ENCODE measurements at places on chromosomes 2 and 18.

DNA sequence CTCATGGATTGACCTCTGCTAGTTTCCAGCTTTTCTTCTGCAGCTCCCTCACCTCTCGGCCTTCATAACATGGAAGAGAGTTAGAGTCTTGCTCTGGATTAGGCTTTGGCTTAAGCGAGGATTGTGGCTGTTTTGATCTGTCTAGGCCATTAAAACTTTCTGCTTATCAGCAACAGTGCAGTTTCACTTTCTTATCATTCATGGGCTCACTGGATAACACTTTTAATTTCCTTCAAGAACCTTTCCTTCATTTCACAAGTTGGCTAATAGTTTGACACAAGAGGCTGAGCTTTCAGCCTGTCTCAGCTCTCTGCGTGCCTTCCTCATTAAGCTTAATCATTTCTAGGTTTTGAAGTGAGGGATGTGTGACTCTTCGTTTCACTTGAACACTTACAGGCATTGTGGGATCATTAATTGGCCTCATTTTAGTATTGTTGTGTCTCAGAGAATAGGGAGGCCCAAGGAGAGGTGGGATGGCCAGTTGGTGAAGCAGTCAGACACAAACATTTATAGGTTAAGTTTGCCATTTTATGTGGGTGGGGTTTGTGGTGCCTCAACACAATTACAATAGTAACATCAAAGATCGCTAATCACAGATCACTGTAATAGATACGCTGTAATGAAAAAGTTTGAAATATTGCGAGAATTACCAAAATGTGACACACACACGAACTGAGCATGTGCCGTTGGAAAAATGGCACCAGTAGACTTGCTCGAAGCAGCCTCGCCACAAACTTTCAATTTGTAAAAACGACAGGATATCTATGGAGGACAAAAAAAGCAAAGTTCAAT is 129.3 kb downstream of the ZNF236 start:
- DNase-seq = no peak

DNA sequence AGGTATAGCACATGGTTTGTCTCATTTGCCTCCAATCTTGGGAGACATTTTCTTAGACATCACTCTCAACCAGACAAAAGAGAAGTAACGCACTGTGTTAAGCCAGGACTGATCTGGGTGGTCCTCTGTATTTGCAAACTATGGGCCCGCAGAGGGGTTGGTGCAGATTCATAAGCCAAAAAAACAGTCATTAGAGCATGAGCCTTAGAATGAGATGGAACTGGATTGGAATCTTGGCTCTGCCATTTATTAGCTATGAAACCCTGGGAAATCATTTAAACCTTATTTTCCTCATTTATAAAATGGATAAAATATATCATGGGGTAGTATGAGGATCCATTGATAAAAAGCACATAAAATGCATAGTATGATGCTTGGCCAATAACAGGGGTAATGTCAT is 213.5 kb upstream of the APCDD1 start:
- DNase-seq = no peak

DNA sequence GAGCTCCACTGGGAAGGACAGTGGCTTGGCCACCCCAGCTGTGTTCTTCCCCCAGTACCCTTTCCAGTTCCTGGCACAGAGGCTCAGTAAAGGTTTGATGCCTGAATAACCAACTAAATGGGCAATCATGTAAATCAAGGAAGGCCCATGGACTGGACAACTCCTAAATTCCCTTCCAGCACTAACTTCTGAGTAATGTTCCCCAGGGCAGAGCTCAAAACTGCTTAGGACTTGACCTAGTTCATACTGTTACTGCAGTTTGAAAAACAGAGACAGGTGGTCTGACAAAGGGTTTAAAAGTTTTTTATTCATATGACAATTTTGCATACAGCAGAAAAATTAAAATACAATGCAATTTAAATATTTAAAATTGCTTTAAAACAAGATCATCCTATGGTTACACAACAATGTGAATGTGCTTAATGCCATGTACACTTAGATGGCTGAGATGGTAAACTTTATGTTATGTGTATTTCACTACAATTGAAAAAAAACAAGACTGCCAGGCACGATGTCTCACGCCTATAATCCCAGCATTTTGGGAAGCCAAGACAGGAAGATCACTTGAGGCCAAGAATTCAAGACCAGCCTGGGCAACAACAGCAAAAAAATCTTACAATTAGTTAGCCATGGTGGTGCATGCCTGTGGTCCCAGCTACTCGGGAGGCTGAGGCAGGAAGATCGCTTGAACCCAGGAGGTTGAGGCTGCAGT is 26.2 kb downstream of the PCBP1 start:
- no peak for DNase-seq

DNA sequence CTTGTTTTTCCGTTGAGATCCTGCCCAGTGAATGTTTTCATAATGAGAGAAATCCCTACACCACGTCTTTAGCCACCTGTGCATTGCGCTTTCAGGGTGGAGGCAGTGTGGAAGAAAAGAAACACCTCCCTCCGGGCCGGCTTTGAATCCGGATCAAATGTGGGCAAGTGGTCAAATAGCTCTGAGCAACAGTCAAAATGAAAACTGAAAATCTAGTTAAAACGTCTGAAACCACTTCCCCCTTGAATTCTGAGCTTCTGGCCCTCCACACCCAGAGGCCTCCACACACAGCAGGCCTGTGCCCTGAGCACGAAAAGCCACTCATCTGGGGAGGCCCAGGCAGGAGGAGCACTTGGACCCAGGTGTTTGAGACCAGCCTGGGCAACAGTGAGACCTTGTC is 263.6 kb upstream of the SALL3 start:
- DNase-seq = no peak

DNA sequence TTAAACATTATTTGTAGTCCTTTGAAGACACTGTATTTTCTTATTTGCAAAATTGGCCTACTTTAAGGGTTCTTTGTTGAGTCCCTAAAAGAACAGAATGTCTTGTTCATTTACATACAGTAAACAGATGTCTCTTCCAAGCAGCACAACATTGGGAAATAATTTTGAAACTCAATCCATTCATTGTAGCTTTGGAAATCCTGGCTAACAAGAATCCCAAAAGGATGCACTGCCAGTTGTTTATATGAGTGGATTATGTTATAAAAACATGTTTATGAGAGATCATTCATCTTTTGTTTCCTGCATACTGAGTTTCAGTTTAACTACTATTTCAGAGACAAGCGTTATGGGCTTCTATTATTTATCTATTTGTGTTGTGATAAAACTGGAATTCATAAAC is 499.3 kb downstream of the PID1 start:
- DNase-seq = no peak

- no peak for DNase-seq
Measured at GRCh38 chr2:25991965-25992364, 9.7 kb upstream of the KIF3C start.

DNA sequence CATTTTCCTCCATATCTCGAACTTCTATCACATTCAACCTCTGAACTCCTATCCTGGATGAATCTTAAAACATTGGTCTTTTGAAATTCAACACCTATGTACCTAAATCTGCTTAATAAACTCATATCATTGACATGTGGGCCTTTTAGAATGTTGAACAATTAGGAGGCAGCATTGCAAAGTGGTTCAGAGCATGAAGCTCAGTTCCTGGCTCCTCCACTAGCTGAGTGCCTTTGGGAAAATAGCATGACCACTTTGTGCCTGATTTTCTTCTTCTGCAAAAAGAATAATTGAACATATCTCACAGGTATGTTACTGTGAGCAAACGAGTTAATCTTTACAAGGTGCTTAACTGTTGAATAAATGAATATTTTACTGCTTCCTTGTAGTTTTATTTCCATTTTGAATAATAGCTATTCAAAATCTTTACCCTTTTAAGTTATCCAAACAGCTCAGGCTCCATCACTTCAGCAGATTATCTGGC is 14.3 kb upstream of the ITPRID2 start:
- no peak for DNase-seq

DNA sequence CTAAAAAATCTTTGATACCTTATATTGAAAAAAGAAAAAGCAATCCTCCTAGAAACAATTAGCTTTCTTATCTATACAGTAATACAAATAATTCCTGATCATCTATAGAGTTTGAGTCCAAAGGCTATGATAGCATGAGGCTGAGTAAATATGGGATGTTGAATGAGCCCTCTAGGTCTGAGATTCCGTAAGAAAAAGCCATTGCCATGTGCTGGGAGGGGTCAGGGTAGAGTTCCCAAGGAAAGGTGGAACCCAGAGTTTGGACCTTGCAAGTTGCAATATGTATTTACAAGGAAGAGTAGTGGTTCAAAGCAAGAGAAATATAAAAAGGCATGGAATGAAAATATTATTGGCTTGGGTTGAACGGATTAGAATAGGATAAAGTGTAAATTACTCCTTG is 178.1 kb downstream of the DCC start:
- no peak for DNase-seq

GRCh38 chr2:139918982-139919381 is 1138.8 kb upstream of the NXPH2 start:
- DNase-seq = no peak

DNA sequence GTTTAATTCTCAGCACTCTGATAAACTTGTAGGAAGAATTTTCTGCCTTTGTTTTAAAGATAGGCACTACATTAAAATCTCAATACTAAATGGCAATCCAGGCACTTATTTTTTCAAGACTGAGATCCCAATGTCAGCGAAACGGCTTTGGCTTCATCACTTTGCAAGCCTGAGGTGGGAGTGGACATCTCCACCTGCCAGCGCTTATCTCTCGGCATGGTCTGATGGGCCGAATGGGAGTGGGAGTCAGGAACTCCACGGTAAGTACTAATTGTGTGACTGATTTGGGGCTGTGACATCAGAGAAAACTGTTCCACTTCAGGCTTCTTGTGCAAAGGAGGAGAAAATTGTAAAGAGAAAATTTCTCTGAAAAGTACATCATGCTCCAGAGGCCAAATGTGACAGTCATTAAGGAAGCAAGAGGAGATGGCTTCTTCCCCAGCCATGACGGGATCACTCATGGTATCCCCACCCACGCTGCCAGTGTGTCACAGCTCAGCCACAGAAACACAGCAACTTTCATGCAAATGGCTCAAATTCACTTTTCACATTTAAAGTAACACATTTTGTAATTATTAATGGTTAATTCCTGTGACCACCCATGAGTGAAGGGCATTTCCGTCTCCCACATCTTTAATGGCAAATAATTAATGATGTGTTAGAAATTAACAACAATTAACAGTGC is 385.5 kb upstream of the HNRNPA3 start:
- no peak for DNase-seq

- DNase-seq = peak; percentile 53
Measured at GRCh38 chr2:236731767-236732580, 162.3 kb downstream of the ACKR3 start.

- DNase-seq = no peak
Measured at GRCh38 chr2:230980468-230980867, 15.5 kb upstream of the SPATA3 start.

DNA sequence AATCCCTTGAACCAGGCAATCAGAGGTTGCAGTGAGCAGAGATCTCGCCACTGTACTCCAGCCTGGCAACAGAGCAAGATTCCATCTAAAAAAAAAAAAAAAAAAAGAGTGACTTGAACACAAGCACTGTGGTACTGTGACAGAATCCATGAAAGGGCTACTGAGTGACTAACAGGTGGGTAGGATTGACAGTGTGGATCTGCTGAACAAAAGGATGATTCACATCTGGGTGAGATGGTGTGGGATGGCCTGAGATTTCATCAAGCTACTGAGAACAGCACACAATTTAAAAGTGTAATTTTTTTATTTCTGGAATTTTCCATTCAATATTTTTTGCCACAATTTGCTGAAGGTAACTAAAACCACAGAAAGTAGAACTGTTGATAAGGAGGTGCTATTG is 13.3 kb upstream of the SP3 start:
- no peak for DNase-seq

GRCh38 chr2:88239781-88240180 is 69.6 kb downstream of the THNSL2 start:
- DNase-seq = no peak

GRCh38 chr2:190506666-190507065 is 27.9 kb downstream of the NEMP2 start:
- DNase-seq = no peak

DNA sequence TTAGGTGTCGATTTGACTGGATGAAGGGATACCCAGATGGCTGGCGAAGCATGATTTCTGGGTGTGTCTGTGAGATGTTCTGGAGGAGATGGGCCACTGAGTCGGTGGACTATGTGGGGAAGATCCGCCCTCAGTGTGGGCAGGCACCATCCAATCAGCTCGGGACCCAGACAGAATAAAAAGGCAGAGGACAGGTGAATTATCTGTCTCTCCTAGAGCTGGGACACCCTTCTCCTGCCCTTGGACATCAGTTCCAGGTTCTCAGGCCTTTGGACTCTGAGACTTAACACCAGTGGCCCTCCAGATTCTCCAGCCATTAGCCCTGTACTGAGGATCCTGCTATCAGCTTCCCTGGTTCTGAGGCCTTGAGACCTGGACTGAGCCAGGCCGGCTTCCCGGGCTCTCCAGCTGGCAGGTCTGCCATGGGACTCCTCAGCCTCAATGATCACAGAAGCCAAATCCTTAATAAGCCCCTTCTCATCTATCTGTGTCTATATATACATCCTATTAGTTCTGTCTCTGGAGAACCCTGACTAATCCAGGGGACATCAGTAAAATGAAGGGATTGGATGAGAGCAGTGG is 11.7 kb downstream of the PROC start:
- no peak for DNase-seq

- DNase-seq = no peak
Measured at GRCh38 chr2:219428469-219428868, 6.2 kb upstream of the SPEG start.

GRCh38 chr2:173136599-173136998 is 61.0 kb downstream of the MAP3K20 start:
- no peak for DNase-seq

DNA sequence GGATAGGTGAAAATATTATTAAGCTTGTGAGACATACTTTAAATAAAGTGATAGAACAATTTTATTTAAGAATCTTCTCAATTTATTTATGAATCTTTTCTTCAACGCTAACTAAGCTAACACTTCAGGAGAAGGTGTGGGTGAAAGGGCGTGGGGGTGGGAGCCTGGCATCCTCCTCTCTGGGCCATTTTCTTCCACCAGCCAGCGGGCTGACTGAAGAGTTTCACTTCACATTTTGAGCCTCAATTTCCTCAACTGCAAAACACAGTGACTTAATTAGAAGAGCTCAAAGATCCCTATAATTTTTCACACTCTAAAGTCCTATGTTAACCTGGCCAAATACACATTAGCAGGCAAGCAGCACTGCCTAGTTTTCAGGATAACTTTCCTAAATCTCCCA is 94.8 kb downstream of the FTCDNL1 start:
- DNase-seq = no peak

DNA sequence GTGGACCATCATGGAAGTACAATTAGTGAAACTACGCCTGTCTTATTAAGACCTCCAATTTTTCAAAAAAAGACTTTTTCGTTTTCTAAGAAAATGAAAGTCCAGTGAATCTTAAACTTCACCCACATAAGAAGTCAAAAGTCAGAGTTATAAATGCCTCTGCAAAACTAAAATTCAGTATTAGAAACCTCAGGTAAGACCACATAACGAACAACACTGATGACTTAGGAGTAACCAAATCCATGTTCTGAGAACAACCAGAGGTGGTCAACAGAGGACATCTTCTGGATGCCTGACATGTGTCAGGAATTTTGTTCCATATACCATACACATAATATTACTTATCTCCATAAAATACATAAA is 62.4 kb downstream of the RPL31 start:
- no peak for DNase-seq

GRCh38 chr2:108594982-108595464 is 60.8 kb downstream of the LIMS1 start:
- peak; percentile 99 for DNase-seq

- no peak for DNase-seq
Measured at GRCh38 chr2:29159125-29159524, 43.9 kb downstream of the CLIP4 start.

Data from fibroblast of skin of right quadriceps (primary cell).